AG09319 (cell line): ENCODE measurements at places on chromosomes 11 and 22.

DNA sequence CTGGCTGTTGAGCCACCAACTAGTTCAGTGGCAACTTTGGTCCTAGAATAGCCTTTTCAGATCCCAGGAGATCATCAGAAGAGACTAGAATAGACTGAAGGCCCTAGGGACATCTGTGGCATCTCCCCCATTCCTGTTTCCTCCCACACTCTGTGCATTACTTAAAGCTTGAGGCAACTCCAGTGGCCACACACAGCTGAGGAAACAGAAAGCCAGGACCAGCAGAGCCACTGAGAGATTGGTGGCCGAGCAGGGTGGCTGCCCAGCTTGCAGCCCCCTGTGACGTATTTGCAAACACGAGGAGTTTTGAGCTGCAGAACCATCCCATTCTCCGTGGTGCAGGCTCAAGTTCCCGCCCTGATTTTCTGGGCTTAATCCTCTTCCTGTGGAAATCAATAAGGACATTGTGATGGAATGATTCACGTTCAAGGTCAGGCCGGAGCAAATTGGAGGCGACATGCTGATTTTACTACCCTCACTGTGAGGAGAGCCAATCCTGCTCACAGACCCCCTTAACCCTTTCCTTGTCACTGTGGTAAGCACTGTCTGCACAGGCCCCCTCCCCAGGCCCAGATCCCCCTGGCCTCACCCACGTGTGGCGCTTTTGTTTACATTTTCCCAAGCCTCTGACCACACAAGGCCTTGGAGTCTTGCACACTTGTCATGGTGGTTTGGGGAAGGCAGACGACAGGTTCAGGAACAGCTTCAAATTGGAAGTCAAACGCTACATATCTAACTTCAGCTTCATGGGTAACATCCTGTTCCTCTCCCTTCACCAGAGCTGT lies 69.1 kb upstream of the MYOD1 start:
- DNase-seq = no peak

GRCh38 chr11:80066291-80066690 lies 625.5 kb upstream of the TENM4 start:
- DNase-seq = no peak

DNA sequence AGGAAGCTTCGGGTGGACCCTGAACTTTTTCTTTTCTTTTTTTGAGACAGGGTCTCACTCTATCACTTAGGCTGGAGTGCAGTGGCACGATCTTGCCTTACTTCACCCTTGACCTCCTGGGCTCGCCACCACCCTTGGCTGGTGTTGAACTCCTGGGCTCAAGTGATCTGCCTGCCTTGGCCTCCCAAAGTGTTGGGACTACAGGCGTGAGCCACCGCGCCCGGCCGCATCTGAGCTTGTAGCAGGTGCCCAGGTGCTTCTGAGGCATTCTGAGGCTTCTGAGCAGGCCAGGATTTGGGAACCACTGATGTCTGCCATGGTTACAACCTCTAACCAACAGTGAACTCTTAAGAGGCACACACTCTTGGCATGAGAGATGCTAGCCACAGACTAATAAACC lies 5.1 kb downstream of the USP35 start:
- no peak for DNase-seq

GRCh38 chr11:13316528-13316961 lies 39.0 kb downstream of the BMAL1 start:
- DNase-seq = peak; percentile 39

DNA sequence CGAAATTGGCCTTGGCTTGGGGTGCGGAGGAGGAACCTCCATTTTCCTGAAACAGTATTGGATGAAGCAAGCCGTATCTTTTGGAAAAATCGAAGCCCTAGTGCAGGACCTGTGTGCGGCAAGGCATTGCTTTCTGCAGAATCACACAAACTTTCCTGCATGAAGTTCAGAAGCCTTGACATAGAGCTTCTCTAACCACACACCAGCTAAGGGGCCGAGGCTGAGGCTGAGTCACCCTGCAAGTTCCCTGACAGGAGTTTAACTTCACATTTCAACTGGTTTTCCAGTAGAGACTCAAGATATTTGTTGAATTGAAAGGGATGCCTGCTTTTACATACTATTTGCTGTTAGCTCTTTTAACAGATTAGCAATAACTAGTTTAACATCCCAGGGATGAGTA lies 67.8 kb downstream of the TCF20 start:
- DNase-seq = no peak

GRCh38 chr22:19357270-19358105 lies 66.0 kb upstream of the CLTCL1 start:
- DNase-seq = peak; percentile 48

DNA sequence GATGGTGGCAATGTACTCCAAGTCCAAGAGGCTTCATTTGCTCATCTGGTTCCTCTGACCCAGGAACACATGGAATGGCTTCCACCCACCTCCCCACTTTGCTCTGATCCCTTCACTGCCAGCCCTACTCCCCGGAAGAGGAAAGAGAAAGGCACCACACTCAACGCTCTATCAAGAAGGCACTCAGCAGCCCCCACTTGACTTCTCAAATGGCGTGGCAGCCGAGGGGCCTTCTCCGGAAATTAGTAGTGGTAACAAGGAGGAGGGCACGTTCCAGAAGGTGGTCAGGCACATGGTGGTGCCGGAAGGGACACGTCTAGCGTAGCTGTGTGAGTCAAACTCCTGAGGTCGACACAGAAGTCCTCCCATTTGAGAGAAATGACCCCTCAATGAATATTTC lies 36.5 kb upstream of the CYP2D6 start:
- DNase-seq = no peak

DNA sequence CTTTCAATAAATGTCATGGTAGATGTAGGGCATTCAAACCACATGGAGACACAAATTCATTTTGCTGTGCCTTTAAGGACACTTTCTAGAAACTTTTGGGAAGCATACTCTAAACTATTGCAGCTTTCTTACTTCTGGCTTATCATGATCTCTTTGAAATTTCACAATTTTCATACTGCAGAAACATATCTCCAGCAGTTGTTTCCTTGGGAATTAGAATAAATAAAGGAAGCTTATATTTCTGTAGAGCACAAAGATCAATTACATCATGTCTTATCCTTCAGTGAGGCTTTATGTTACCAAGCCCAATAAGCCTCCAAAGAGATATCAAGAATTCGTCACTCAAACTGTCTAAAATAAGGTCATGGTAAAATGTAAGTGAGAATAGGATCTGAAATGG lies 74.5 kb upstream of the RAB38 start:
- no peak for DNase-seq

DNA sequence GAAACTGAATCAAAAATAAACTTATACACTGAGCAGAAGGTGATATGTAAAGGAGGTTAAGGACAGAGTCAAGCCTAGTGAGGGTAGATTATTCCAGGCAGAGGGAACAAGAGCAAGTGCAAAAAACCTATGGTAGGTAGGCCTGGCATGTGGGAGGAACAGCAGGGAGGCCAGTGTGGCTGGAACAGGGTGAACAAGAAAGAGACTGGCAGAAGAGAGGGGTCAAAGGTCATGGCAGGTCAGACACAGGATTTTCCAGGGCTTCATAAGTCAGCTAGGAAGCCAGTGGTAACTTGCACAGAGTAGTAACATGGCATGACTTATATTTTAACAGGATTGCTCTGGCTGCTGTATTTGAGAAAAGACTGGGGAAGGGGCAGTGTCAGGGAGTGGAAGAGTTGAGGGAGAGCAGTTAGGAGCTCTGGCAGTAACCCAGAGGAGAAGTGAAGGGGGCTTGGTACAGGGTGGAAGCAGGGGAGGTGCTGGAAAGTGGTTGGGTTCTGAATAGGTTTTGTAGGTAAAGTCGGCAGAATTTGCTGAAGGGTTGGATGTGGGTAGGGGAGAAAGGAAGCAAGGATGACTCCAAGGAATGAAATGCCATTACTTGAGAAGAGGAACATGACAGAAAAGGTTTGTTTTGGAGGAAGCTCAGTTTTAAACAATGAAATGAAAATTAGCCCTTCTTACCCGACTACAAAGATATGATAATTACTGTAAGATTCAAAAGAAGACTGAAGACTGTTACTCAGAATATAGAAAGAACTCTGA lies 86.2 kb downstream of the ZNRF3 start:
- DNase-seq = no peak

- DNase-seq = no peak
These were observed 34.8 kb upstream of the E2F8 start for GRCh38 chr11:19275496-19275895.

DNA sequence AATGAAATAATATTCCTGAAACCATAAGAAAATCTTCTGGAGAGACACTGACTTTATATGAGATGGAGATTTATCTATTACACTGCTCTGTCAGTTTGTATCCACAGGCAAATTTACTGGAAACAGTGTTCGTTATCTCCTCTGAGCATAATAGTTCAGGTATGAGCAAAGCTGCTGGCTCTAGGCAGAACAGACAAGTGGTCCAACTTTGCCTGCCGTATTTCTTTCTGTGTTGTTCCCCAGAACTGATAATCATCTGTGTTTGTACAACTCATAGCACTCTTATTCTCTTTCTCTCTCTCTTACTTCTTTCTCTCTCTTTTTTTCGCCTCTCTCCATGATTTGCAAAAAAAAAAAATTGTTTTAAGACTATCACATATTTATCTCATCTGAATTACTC lies 623.8 kb upstream of the CHORDC1 start:
- no peak for DNase-seq

GRCh38 chr11:37503411-37504059 lies 905.5 kb upstream of the RAG2 start:
- DNase-seq = no peak

DNA sequence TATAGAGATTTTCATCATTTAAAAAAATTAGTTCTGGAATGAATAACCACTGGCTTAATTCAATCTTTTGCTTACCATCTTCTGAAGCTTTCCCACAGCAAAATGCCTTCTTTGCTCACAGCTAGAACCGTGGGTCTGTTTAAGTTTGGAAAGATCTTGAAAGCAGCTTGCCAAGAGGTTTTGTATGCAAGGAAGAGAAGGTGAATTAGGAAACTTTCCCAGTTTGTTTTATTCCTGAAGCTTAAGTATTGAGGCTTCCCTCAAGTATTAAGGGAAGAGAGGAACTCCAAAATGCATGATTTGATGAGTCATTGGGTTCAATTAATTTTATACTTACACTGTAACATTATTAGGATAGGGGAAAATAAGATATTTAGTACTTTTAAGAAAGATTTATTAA lies 1.9 kb upstream of the ARHGEF12 start:
- no peak for DNase-seq

- DNase-seq = no peak
These were observed 35.9 kb downstream of the SGSM3 start for GRCh38 chr22:40406063-40406890.

- no peak for DNase-seq
These were observed 826.5 kb downstream of the KCNA4 start for GRCh38 chr11:29190313-29190712.

- DNase-seq = no peak
These were observed 75.8 kb downstream of the GGTLC2 start for GRCh38 chr22:22720201-22720723.

GRCh38 chr11:3123761-3124733 lies 41.1 kb downstream of the OSBPL5 start:
- DNase-seq = peak; percentile 84

DNA sequence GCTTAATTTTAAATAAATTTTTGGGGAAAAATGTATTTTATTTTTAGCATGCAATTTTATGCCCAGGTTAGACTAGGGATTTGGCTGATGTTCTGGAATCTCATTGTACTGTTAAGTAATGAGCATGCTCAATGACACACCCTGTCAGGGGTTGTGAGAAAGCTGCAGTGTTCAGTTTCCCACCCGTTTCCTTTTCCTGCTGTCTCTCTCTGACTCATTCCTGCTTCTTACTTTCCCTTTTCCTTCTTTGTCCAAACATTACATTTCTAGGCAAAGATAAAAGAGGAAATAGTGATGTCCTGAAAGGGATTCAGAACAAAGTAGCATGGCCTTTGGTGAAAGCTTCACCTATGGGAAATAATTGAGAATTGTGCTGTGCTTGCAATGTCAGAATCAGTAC lies 22.7 kb downstream of the OOSP3 start:
- DNase-seq = no peak

DNA sequence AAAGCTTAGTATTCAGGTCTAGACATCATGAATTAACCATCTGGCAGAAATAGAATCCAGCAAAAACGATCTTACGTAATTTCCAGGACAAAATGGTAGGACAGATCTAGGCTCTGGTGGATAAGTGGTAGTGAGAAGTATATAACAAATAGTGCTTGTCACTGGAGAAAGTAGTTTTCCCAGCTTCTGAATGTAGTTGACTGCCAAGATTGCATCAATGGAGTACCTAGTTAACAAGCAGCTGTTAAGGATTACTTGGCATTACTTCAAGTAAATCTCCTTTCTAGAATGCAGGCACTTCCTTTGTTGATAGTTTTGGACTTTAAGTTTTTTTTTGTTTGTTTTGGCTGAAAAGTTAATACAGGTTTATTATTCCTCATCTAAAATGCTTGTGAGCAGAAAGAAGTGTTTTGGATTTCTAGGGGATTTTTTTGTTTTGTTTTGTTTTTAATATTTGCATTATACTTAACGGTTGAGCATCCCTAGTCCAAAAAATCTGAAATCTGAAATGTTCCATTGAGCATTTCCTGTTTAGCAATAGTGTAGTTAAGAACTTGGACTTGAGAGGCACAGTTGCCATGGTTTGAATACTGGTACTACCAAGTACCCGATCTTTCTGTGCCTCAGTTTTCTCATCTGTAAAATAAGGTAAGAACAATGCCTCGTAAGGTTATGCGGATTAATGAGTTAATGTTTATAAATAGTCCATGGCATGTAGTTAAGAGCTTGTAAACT lies 20.3 kb downstream of the FAM118B start:
- no peak for DNase-seq

- no peak for DNase-seq
These were observed 3.4 kb upstream of the ZC3H12C start for GRCh38 chr11:110089617-110090282.

GRCh38 chr22:37922191-37922590 lies 16.1 kb downstream of the MICALL1 start:
- no peak for DNase-seq

- peak; percentile 52 for DNase-seq
These were observed 2.4 kb downstream of the MAPK1 start for GRCh38 chr22:21865041-21865440.

DNA sequence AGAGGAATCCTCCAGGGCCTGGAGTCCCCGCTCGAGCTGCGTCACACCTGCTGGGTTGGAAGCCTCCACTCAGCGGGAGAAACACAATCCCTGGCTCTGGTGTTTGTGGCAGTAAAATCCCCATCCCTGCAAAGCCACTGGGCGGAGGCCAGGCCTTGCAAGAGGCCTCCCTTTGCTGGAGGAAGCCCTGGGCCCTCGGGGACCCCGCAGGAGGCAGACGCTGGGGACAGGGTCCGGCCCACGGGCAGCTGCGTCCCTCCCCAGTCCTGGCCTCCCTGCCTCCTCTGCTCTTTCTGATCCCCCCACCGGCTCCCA lies 194.7 kb downstream of the BRD1 start:
- DNase-seq = no peak
